ENCODE measurements at places on chromosomes 5 and 9.

GRCh38 chr5:75016896-75017295 is 35.5 kb downstream of the GCNT4 start:
- DNase-seq = no peak

GRCh38 chr5:90777959-90778358 is 219.4 kb downstream of the ADGRV1 start:
- no peak for DNase-seq

DNA sequence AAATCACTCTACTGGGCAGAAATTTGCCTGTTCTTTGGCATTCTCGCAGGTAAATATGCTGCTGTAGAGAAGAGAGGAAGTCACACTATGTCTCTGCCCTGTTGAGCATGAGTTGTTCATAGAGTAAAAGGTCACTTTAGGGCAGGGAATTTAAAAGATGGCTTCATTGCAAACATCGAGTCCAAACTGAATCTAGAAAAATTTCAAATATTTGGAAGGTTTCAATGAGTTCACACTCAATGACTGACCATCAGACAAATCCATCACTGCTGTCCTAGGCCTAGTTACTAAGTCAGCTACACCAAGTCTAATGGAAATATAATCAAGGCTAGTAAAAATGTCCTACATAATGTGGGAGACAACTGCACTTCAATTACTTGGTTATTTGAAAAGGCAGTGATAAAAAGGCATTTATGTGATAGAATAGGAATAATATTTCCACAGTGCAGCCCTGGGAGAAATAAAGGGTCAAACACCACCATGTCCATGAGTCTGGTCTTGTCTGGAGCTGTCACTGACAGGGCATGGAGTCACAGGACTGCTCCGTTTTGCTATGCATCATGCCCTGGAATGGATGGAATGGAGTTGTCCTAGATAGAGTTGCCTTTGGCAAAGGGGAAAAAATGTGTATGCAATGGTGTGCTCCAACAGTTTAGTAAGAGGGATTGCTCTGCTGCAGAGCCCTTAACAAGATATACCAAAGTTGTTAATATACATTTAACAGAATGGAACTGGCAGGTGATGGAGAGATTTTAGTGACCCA is 218.5 kb upstream of the DAPK1 start:
- no peak for DNase-seq

GRCh38 chr5:27491047-27491446 is 452.7 kb upstream of the CDH9 start:
- DNase-seq = no peak

DNA sequence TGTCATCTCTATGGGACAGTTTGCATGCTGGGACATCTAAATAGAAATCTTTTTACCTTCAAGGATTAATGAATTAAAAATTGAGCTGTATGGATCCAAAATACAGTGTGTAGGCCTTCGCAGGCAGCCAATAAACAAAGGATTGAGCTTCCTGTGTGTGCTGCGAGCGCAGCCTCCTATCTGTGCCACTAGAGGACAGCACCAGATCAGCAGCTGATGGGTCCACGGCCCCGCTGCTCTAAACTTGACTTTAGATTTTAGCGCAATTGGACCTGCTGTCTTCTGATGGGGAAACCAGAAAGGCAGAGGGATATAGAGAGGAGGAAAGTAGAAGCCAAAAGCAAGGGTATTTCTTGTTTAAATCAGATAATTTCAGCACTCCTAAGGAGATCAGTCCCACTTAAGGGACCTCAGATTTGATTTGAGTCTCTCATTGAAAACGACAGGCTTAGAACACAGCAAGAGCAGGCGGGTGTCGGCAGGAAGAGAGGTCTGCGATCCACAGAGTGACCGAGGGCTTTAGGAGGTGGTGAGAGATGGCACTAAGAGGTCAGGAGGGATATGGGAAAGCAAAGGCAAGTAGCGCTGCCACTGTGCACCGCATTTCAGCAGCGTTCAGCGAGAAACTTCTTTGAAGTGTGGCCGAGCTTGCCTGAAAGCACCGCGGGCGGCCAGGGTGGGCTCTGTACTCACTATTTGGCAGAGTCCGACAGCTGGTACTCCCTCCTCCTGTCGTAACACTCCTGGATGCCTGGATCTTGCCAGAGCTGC is 214.3 kb downstream of the GNA14 start:
- no peak for DNase-seq

GRCh38 chr9:124198948-124199347 is 58.8 kb upstream of the NEK6 start:
- DNase-seq = no peak

DNA sequence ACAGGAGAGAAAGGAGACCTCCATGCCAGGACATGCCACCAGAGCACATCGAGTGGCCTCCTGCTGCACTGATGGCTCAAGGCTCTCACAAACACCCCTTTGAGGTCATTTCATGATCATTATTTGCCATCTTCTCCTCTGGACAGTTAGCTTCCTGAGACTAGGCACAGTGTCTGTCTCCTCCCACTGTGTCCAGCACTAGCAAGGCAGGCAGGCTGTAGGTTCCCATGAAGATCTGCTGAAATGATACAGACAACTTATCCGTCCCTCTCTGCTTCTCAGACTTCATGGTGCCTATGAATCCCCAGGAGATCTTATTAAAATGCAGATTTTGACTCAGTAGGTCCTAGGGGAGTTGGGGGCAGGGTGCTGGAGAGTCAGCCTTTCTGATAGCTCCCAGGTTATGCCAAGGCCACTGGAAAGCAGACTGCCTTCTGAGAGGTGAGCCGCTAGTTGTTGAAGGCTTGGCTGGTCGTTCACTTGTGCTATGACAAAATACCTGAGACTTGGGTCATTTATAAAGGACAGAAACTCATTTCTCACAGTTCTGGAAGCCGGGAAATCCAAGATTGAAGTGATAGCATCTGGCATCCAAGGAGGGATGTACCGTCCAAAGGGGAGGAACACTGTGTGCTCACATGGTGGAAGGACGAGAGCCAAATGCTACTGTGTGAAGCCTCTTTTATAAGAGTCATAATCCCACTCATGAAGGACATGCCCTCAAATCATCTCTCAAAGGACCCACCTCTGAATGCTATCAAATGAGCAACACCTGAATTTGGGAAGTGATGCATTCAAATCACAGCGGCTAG is 183.4 kb downstream of the SPOCK1 start:
- DNase-seq = no peak

DNA sequence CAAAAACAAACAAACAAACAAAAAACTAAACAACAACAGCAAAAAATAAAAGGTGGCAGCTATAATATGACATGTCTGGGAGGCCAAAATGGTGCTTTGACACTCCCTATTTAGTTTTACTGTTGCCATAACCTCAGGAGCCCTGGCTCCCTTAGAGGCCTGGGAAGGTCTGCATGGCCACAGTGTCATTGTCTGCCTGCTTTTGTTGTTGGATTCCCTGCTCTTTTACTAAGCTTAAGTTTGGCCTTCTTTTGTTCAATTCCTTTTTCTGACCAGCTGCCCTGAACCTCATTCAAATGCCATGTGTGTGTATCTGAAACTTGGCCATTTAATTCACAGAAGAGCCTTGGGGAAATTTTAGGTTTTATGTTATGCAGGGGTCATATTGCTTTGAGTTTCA is 458.2 kb downstream of the TMEM232 start:
- no peak for DNase-seq

DNA sequence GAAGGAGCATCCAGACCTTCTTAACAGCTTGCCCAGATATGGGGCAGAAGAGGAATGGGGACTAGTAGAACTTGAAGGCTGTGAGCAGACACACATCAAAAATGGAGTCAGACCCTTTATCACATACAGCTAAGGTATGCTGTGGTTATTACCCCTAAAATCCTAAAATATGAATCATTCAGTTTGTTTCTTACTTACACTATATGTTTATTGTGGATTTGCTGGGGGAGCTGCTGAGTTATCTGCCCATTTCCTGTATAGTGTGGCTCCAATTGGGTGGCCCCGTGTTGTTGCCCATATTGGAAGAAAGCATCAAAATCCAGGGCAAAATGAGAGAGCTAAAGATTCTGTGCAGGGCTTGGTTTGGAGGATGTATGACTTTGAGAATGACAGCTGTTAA is 56.9 kb downstream of the AP3S1 start:
- DNase-seq = no peak

- no peak for DNase-seq
These were observed 155.7 kb upstream of the GPR151 start for GRCh38 chr5:146671561-146672295.

DNA sequence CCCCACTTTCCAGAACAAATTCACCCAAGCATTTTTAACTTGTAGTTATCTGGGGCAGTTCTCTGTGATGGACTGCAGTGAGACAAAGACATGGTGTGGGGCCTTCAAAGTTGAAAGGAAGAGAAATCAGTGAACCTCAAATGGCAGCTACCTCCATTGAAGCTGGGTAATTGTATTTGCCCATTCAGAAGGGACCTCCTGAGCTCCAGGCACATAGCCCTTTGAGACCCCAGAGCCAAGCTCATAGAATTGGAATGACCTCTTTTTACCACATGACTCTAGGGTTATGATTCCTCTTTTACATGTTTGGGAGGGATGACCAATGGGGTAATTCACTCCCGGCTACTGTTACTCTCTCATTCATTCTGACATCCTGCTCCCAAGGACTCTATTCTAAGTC is 368.4 kb upstream of the ITGA1 start:
- no peak for DNase-seq

DNA sequence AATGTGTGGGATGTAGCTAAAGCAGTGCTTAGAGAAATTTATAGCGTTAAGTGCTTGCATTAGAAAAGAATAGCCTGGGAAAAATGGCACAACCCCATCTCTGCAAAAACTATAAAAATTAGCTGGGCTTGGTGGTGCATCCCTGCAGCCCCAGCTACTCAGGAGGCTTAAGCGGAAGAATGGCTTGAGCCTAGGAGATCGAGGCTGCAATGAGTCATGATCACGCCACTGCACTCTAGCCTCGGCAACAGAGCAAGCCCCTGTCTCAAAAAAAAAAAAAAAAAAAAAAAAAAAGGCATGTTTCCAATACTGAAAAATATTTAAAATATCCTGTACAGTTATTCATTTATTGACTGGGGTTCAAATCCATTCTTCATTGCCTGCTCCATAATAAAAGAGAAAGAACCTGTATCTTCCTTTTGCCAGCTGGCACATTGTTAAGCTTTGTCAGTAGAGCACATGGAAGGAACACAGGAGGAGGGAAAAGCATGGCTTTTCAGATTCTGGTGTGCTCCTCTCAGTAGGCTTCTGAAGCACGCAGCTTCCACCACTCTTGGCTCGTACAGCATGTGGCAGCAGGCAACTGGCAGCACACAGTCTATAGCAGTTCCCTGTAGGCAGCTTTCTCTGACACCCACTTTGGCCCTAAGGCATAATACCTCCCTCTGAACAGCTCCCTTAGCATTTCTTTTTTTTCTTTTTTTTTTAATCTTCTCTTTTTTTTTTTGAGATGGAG is 73.5 kb downstream of the TRIM36 start:
- no peak for DNase-seq

DNA sequence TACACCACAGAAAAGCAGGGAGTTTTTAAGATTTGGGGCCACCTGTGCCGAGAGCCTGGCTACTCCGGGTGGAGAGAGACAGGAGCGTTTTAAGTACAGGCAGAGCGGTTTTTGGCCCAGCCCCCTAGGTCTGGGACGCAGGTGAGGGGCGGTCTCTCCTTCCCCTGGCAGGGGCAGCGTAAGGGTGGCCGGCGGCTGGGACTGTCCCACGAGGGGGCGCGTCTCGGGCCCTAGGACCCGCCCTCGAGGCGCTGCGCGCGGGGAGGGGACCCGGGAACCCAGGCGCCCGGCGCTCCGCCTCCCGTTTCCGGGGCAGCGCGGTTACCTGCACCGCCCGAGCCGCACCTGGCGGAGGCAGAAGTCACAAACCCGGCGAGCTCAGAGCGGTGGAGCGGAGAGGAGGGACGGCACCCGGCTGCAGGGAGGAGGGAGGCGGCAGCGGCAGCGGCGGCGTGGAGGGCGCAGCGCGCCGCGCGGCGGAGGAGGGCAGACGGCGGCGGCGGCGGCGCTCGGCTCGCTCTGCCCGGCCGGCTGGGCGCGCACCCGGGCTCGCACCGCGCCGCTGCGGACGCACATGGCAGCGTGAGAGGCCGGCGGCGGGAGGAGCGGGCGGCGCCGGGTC is at the start of gene WWC1:
Gene WWC1 (plus strand): TSS at position 304 of the 622 bp plus-strand sequence. CDS start 508 bp downstream, outside the sequence.
- no peak for DNase-seq

DNA sequence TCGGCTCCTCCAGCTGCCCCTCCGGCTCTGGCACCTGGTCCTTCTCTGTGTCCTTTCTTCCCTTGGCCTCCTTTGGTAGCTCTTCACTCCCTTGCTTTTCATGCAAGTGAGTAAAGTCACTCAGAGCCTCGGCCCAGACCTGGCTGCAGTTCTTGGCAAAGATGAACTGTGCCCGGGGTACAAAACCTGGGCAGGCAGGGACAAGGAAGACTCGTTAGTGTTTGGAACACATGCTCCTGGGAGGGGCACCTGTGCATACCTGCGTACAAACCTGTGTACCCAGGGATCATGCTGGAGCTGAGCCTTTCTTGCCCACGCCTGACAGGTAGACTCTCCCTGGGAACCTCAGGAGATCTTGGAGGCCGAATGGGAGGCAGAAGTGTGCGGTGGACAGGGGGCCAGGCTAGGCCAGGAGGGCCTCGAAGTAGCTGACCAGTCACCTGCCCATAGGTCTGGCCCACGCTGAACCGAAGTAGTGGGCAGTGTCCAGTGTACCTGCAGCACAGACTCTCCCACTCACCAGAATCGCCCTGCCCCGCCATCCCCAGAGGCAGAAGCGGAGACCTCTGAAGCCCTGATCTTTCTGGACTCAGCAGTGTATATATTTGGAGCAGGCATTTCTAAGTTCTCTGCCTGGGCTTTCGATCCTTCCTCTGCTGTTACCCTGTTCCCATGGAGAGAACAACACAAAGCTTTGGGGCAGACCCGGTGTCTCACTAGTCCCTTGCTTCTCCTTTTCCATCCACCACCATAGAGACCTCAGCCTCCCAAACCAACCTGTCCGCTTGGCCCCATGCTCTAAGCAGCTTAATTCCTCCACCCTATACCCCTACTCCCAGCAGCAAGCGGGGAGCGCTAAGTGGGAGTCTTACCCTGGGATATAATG is 41.9 kb upstream of the TESK1 start:
- no peak for DNase-seq

- DNase-seq = no peak
These were observed 201.3 kb downstream of the GABRG2 start for GRCh38 chr5:162268694-162269481.

All from stimulated activated CD4-positive, alpha-beta T cell treated with anti-CD3 and anti-CD28 coated beads, TNF-alpha, amount 100 ng/mL, for 48 hours (primary cell).